ENCODE measurements at places on chromosomes 12 and 14.

DNA sequence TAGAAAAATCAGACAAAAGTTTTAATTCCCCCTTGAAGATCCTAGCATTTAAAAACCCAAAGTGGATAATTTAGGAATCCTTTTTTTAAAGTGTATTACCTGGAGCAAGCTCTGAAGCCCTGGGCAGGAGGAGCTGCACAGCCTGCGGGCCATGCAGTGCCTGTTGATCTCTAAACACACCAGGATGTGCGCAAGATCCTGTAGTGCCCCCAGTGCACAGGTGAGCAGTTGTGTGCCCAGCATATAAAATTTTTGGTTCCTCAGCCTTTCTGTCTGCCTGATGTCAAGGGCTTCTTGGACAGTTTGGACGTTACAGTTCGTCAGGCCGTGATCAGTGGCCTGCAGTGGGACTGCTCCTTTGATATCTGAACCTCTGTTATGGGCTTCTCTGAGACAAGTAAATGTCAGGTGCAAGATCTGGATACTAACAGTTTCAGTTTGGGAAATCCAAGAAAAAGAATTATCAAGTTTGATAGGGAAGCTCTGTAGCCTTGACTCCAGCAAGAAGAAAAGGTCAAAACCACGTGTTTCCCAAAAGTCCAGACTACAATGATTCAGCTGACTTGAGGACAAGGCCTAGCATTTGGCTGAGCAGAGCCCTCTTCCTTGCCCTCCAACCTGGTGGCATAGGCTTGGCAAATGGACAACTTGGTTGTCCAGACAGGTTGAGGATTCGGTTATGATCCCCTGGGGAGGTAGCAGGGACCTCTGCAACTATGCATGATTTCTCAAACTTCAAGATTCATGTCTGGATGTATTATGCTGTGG is 1.0 kb downstream of the ATXN7L3B start:
- DNase-seq, result no peak

DNA sequence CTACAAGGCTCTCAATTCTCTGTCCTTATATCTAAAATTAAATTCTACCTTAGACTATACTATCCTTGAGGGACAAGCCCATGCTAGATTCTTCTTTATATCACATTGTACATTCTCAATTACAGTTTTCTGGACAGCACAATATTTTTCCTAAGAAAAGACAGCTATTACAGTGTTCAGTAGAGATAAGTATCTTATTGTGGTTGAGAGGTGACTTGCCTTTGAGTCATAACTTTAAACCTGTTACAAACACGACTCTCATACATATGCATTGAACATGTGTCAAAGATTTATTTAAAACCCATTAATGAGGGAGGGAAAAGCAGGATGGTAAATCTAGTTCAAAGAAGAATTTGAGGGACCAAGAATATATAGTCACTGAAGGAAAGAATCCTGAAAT is 61.1 kb downstream of the TPH2 start:
- DNase-seq, result no peak

GRCh38 chr12:113385282-113385882 is 18.3 kb downstream of the SDS start:
- DNase-seq, result no peak

DNA sequence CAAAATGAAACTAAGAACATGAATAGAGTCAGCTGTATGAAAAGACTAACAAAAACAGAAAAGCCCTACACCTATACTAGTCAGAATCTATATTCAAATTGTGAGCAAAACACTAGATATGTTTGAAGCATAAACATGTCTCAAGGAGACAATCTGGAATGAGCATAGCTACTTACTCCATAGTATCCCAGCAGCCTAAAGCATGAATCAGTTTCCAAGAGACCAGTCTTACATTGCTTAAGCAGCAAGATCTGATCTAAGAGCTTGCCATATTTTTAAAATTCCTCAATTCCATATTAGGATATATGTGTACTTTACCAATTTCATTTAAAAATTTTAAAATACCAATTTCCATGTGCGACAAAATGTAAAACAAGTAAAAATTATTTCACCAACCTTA is 7.7 kb downstream of the CAPS2 start:
- no peak for DNase-seq

- DNase-seq, result no peak
Observed at GRCh38 chr12:53182903-53183302, 2.2 kb upstream of the CSAD start.

- DNase-seq, result no peak
Observed at GRCh38 chr12:68374307-68374982, 42.3 kb upstream of the MDM1 start.

DNA sequence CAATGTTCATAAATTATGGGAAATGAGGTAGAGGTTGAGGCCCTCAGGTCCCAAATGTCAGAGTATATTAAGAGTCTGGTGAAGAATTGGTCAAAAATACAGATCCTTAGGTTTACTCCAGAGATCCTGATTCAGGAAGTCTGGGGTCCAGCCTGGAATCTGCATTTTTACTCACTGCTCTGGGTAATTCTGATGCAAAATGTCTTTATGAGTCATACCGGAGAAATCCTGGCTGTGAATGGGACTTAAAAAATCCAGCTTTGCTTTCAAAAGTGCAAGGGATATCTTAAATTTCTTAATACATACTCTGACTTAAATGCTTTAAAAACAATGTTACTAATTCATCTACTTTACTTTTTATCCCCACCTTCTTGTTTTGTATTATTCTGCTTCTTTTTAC is 74.5 kb downstream of the FERMT2 start:
- DNase-seq, result no peak

DNA sequence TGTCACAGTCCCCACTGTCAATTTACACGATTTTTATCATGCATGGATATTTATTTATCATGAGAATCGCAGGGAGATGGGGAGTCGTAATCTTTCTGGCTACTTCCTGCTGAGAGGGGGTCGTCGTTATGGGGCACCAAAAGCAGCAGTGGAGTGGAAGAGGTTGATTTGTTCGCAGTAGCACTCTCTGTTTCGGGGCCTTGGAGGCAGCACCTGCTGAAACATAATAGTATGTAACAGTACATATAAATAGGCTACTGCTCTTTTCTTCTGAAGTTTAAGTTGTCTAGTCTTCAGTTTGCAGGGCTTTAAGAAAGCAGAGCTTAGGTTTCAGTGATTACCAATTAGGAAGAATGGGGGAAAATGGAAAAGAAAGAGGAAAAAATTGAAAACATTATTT is 3.8 kb downstream of the SOAT2 start:
- DNase-seq, result no peak

DNA sequence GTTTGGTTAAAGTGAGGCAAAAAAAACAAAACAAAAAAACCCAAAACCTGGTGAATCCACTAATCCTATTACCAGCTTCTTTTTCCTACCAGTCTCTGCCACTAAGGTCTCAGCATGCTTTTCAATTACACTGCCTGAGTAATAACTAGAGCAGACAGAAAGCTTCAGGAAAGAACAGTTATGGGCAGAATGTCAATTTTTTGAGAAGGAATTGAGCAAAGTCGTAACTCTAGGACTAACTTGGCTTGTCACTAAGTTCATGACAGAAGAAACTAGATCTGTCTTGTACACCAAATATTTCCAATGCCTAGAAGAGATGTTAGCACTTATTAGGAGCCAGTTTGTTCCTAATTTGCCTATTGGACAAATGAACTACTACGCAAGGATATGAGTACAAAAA is 148.8 kb upstream of the CNOT2 start:
- DNase-seq, result no peak

DNA sequence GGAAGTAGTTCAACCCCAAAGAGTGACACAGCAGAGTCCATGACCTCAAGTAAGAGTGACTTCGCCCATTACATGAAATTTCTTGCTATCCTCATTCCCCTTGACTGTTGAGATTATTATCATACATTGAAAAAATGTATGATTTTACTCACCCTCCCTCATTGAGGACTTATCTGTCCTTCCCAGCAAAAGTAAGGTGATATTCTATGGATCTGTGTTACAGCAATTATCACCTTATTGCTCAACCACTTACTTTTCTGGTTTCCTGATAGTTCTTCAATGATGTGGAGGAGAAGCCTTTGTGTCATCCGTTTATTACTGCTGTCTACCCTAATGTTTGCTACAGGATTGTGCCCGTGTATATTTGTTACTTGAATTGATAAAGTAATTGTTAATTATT is 306.2 kb downstream of the TRHDE start:
- DNase-seq, result no peak

GRCh38 chr12:98227162-98227561 is 288.2 kb upstream of the TMPO start:
- no peak for DNase-seq

- no peak for DNase-seq
Observed at GRCh38 chr12:65263777-65264176, 14.7 kb upstream of the MSRB3 start.

GRCh38 chr12:67333649-67334048 is 64.5 kb downstream of the CAND1 start:
- no peak for DNase-seq

- no peak for DNase-seq
Observed at GRCh38 chr14:35240231-35240630, 52.0 kb upstream of the PSMA6 start.

- no peak for DNase-seq
Observed at GRCh38 chr12:40058721-40059190, 47.1 kb downstream of the SLC2A13 start.

GRCh38 chr14:91331721-91332120 is 85.9 kb downstream of the CCDC88C start:
- DNase-seq, result no peak

- no peak for DNase-seq
Observed at GRCh38 chr14:100108840-100109593, 43.8 kb downstream of the EVL start.

GRCh38 chr14:72745991-72746980 is 147.6 kb downstream of the DPF3 start:
- DNase-seq, result no peak

DNA sequence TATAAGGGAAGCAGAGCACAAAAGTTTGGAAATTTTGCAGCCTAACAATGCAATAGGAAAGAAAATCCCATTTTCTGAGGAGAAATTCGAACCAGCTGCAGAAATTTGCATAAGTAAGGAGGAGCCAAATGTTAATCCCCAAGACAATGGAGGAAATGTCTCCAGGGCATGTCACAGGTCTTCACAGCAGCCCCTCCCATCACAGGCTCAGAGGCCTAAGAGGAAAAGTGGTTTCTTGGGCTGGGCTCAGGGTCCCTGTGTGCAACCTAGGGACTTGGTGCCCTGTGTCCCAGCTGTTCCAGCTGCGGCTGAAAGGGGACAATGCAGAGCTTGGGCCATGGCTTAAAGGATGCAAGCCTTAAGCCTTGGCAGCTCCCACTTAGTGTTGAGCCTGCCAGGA is 190.0 kb downstream of the MDGA2 start:
- no peak for DNase-seq

DNA sequence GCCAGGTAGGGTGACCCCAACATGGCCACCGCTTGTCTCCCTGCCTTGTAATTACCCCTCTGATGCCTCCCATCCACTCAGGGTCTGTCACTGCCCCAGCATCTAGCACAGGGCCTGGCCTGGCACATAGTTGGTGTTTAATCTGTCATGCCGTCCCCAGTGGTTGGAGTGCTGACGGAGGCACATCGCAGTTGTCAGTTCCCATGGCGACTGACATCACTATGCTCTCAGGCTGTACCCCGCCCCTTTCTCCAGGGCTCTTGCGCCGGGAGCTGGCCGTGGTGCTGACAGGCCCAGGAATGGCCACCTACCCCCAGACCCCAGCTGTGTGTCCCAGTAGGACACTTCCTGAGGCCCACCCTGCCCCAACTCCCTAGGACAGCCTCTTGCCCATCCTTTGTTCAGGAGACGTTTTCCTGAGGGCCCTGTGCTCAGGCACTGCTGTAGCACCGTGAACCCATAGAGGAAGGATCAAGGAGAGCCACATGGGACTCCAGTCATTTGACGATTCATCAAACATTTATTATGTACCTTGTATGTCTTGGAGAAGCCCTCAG is 23.0 kb downstream of the FAM222A start:
- no peak for DNase-seq

GRCh38 chr14:32352631-32353030 is 23.5 kb downstream of the AKAP6 start:
- DNase-seq, result no peak

DNA sequence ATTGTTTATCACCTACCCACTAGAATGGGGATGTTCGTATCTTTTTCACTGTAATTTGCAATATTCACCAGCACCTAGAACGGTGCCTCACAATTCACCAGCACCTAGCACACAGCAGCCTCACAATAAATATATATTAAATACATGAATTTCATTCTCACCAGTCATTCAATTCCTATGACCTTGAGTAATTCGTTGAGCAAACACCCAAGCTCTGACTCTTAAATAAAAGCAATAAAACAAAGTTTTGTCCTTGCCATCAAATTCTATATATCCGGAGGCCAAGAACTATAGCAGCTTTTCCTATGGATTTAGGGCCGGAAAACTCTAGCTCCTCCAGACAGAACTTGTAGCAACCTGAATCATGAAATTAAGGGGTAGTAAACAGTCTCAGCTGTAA is 981 bp downstream of the VTI1B start:
- DNase-seq, result no peak

DNA sequence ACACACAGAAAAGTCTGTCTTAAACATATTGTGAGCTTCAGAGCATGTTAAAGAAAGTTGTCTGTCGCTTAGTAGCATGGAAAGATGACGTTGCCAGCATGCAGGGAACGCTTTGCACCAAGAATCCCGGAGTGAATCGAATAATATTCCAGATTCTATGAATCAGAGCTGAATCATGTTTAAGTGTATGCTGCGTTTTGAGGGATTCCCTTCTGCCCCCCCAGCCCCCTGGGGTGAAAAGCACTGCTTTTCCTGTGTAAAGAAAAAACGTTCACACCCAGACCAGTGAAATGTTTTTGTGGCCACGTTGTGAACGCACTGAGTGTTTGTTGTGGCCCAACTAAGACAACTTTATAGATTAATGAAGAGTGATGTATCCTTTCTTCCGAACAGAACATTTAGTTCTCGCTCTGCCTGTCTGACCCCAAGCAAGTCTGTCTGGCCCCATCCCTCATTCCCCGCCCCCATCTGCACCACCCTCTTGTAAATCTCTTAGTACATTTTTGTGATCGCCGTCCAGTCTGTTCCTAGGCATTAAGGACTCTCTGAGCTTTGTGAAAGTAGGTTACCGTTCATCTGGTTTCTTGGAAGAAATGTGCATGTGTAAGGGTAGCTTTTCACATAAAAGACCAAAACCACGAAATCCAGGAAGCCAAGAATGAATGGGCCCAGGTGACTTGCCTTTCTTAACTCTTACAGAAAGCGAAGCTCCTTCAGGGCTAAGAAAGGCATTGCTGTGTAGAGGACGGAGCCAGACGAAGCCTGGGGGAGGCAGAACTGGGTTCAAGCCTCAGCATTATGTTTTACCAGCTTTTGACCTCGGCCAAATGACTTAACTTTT is 103.0 kb downstream of the SAMD4A start:
- no peak for DNase-seq

GRCh38 chr12:4270831-4271716 is 2.5 kb upstream of the CCND2 start:
- DNase-seq, result no peak

GRCh38 chr12:123102366-123102765 is 48.5 kb downstream of the PITPNM2 start:
- DNase-seq, result no peak

GRCh38 chr12:108231109-108231905 is 102.2 kb downstream of the WSCD2 start:
- no peak for DNase-seq

- no peak for DNase-seq
Observed at GRCh38 chr14:24885410-24885913, 164.5 kb downstream of the STXBP6 start.

- DNase-seq, result no peak
Observed at GRCh38 chr14:101111620-101112290, 208.2 kb upstream of the RTL1 start.

GRCh38 chr12:110234331-110234751 is 46.7 kb upstream of the ATP2A2 start:
- no peak for DNase-seq

All from stimulated activated CD8-positive, alpha-beta memory T cell treated with anti-CD3 and anti-CD28 coated beads, Interleukin-4, amount 100 ng/mL, for 4 hours (primary cell).